ENCODE measurements at places on chromosomes 7 and 10.

DNA sequence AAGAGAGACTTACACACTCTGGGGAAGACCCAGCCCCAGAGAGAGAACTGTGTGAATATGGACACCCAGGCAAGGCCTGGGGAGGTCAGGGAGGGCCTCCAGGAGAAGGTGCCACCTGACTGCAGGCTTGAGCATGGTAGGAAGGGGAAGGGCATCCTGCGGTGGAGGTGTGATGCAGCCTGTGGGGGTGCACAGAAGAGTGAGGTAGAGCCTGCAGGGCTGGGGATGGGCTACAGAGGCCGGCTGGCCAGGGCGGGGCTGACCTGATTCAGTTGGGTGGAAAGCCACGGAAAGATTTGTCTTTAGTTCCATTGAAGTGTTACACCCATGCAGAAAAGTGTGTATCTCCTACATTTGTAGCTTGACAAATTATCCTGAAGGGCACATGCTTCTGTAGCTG is 47.6 kb downstream of the ZMIZ1 start:
- no peak for DNase-seq

- DNase-seq: no peak
These were observed 222.5 kb upstream of the RHOBTB1 start for GRCh38 chr10:61166489-61166888.

DNA sequence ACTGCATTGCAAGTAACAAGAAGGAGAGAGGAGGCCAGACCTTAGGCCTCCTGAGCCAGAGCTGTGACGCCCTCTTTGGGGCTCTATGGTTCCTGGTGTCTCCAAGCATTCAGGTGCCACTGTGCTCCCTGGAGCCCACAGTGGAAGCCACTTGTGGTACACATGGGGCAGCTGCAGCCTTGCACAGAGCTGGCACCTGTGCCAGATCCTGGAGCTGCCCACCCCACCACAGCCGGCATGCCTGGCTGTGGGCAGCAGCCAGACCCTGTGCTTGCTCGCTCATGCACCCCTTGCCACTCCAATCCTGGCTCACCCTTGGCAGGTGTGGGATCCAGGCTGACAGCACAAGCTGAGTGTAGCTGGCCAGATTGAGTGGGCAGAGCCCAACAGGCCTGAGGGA is 173.8 kb upstream of the SMIM30 start:
- DNase-seq: no peak

DNA sequence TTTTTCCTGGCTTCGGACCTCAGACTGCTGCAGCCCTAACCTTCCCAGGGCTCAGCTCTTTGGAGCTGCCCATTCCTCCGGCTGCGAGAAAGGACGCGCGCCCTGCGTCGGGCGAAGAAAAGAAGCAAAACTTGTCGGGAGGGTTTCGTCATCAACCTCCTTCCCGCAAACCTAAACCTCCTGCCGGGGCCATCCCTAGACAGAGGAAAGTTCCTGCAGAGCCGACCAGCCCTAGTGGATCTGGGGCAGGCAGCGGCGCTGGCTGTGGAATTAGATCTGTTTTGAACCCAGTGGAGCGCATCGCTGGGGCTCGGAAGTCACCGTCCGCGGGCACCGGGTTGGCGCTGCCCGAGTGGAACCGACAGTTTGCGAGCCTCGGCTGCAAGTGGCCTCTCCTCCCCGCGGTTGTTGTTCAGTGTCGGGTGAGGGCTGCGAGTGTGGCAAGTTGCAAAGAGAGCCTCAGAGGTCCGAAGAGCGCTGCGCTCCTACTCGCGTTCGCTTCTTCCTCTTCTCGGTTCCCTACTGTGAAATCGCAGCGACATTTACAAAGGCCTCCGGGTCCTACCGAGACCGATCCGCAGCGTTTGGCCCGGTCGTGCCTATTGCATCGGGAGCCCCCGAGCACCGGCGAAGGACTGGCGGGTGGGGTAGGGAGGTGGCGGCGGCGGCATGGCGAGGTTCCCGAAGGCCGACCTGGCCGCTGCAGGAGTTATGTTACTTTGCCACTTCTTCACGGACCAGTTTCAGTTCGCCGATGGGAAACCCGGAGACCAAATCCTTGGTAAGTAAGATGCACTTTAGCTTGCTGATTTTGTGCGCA is at the start of gene PLXDC2:
Gene PLXDC2 (plus strand): TSS at position 22 of the 820 bp plus-strand sequence.
- no peak for DNase-seq

DNA sequence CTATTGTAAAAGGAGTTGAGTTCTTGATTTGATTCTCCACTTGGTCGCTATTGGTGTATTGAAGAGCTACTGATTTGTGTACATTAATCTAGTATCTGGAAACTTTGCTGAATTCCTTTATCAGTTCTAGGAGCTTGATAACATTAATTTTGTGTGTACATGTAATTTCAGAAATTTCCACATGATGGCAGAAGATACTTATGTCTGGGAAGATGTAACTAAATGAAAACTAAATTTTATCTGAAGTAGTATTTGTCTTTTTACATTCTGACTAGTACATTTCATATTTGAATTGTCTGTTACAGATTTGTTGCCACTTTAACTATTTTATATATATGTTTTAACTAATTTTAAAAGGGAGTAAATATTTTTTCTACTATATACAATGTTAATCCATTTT is 27.6 kb downstream of the SDHAF3 start:
- DNase-seq: no peak

GRCh38 chr7:434891-435629 is 84.6 kb downstream of the PDGFA start:
- no peak for DNase-seq

DNA sequence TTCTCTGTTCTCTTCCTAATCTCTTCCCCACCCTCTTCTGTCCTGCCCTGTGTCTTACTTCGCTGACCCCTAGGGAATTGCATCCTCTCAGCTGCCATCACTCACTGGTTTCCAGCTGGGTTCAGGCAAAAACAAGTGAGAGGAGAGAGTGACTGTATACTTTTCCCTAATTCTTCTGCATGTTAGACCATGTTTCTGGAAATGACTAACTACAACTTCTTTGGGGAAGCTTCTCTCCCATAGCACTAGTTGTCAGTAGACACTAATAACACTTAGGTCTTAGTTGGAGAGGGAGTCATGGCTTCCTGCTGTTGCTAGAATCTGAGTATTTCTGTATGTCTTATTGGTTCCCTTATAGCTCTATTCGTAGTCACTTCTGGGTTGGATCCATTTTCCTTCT is 299.0 kb upstream of the FZD1 start:
- DNase-seq: no peak

GRCh38 chr10:24886290-24886680 is 66.1 kb downstream of the PRTFDC1 start:
- no peak for DNase-seq

DNA sequence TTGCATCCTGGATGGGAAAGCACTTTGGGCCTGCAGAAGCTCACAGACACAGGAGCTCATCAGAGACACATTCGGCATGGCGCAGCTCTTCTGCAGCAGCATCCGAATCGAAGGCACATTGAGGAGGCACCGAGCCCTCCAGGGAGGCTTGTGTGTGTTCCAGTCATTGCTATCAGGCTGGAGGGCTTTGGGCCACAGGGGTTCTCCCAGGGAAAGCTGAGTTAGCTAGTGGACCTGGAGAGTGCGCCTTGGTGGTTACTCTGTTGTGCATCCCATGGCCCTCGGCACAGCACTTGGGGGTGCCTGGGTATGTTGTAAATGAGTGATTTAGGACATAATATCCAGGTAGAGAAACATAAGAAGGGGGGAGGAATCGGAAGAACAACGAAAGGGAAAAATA is 388.7 kb upstream of the RNF32 start:
- no peak for DNase-seq

DNA sequence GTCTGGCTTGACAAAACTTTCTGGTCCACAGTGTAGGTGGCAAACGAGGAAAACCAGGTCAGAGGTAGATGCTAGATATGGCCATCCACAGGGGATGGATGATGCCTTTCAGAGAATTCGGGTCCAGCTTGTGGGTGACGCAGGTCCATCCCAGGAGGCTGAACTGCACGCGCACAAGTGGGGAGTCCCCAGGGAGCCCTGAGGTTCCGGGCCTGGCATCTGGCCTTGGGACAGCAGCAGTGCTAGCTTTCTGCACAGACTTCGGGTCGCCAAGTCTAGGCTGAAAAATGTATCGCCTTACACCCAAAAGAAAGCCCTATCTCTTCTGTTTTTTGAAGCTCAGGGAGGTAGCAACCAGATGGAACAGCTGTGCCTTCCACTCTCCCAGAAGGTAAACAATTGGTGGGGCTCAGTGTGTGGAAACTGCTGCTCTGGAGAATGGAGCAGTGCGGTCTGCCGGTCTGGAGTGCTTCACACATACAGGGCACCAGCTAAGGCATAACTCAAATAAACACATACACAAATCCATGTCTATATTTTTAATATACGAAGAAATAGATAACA is 119.3 kb upstream of the ACBD5 start:
- DNase-seq: no peak

DNA sequence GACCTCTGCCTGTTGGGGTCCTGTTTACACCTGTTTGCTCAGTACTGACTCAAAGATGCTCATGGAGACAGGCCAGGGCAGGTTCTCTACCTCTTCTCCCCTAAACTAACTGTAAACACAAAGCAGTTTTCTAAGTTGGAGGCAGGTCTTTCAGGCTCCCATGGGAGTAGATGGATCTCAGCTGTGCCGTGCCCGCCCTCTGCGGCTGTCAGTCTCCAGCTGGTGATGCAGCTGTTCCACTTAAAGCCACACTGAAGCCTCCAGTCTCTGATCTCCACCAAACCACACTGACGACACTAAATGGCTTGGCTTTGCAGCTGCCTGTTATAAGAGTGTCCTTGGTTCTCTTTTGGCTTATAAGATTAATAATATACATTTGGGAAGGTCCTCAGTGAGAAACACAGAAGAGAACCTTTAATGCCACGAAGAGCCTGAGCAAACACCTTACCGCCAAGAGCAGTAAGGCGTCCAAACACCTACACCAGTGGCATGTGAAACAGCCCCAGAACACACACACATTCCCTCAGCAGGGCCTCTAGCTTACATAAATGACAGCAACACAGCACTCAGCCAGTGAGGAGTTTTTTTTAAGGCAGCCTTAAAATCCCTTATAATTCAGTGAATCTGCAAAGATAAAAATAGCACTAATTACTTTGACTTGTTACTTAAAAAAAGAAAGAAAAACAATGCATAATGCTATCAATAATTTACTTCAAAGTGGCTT is 60.4 kb upstream of the KCNIP2 start:
- DNase-seq: no peak

- no peak for DNase-seq
These were observed 939 bp upstream of the VAX1 start for GRCh38 chr10:117138838-117139580.

GRCh38 chr7:112430649-112431048 is 19.6 kb upstream of the IFRD1 start:
- no peak for DNase-seq

GRCh38 chr7:20598459-20599309 is 16.8 kb upstream of the ABCB5 start:
- DNase-seq: no peak

GRCh38 chr10:122513053-122513452 is 47.5 kb upstream of the DMBT1 start:
- DNase-seq: no peak

- DNase-seq: no peak
These were observed 53.9 kb upstream of the ZMIZ2 start for GRCh38 chr7:44694766-44695165.
